Sigmoid colon (tissue), 7 donors: ENCODE measurements at places on chromosomes 1 and 21. TPM values are rescaled to one million over a fixed set of nuclear protein-coding genes. Genes with fewer than 3 reads are reported as not detected.

- H3K27ac ChIP-seq = no peak overlapping the region
- no peaks in the 10 kb centered on the region for H3K4me1 ChIP-seq
- H3K36me3 ChIP-seq = no peaks in the 10 kb centered on the region
- no peak for DNase-seq
Measured at GRCh38 chr1:236913371-236914037, 90.7 kb downstream of the MT1HL1 start.

DNA sequence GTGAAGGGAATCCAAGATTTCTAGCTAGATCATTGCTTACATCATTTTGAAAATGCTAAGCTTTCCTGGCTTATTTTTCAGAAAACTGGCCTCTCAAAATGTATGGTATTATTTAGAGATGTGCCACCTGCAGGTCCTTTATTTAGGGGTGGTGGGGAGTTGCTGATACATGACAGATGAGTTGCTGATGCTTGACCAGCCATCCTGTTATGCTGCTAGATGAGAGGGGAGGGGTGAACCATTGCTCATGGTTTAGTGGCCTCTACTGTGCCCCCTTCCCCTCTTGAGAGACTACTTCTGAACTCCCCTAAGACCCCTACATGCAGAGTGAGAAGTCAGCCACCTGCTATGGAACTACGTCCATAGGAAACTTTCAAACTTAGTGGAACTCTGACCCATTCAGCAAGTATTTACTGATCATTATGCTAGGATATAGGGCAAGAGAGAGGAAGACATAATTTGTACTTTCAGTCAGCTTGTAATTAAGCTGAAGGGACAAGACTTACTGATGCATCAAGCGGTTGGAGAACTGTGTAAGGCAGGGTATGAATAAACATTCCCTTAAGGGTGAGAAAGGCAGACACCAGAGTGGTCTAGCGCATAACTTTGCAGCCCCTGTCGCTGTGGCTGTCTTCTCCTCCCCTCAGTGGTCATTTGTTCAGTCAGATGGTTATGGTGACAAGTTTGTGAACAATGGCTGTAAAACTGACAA lies 34.6 kb downstream of the SLAMF6 start:
- H3K36me3 ChIP-seq = no peaks in the 10 kb centered on the region
- no peak for DNase-seq
- no peak overlapping the region for H3K27ac ChIP-seq
- no peaks in the 10 kb centered on the region for H3K4me1 ChIP-seq
- no peaks in the 10 kb centered on the region for H3K27me3 ChIP-seq

The CACHD1 gene
- 7.1 TPM for total RNA-seq

- no peaks in the 10 kb centered on the region for H3K27me3 ChIP-seq
- H3K36me3 ChIP-seq = no peaks in the 10 kb centered on the region
- H3K4me3 ChIP-seq = no peak overlapping the region
- H3K4me1 ChIP-seq = no peaks in the 10 kb centered on the region
- no peak for DNase-seq
Measured at GRCh38 chr1:191519519-191519918, 638.7 kb upstream of the RGS18 start.

GRCh38 chr1:22773981-22774832 lies 63.6 kb downstream of the EPHB2 start:
- peak overlapping the region; percentile 43 for H3K27ac ChIP-seq
- peaks cover 27% of the 10 kb centered on the region for H3K4me1 ChIP-seq
- no peak overlapping the region for H3K4me3 ChIP-seq
- no peaks in the 10 kb centered on the region for H3K36me3 ChIP-seq
- DNase-seq = peak; percentile 86
